ENCODE measurements at places on chromosomes 11 and 22. TPM values are rescaled to one million over a fixed set of nuclear protein-coding genes. Genes with fewer than 3 reads are reported as not detected.

DNA sequence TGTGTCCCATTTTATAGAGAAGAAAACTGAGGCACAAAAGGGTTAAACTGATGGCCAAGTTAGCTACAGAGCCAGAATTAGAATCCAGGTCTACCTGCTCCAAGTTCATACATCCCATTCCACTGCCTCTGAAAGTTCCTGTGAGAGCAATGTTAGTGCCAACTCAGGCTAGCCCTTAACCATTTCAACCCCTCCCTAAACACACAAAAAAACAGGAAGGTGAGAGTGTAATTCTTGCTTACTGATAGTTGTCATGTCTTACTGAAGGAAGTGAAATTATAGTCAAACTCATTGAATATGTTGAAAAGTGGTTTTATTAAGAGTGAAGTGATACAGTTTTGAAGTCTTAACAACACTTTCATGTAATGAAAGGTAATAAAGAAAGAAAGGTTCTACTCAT lies 2.9 kb upstream of the E2F8 start:
- no peak for DNase-seq

GRCh38 chr11:118705111-118705741 lies 25.8 kb upstream of the TREH start:
- DNase-seq, result no peak

The KREMEN1 gene
- 20.7 TPM for total RNA-seq

The ARHGAP8 gene
- 38.4 TPM for total RNA-seq

The ZNF280B gene
- total RNA-seq, result 0.96 TPM

The TMEM138 gene
- 27.4 TPM for total RNA-seq
